Ecto neural progenitor cell (in vitro differentiated cells): ENCODE measurements at places on chromosomes 7 and 10.

DNA sequence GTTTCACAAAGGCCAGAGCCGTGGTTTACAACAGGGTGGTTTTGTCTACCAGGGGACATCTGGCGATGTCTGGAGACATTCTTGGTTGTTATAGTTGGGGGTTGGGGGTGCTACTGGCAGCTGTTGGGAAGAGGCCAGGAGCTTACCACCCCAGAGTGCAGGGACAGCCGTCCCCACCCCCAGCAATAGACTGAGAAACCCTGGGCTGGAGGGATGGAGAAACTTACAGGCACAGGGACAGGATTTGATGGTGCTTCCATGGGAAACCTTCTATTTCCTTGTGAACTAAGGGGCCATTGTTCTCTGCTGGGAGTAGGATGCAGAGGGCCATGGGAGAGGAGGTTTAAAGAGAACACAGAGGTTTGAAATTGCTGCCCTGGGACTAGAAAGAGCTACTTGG, 10.9 kb downstream of the ADCK2 start:
- no peak for DNase-seq

GRCh38 chr7:6268907-6269306, 3.5 kb downstream of the CYTH3 start:
- no peak for DNase-seq

GRCh38 chr7:131288450-131288849, 39.2 kb upstream of the MKLN1 start:
- DNase-seq = no peak

- no peak for DNase-seq
These were observed 472.8 kb downstream of the PAXIP1 start for GRCh38 chr7:154530136-154530535.

DNA sequence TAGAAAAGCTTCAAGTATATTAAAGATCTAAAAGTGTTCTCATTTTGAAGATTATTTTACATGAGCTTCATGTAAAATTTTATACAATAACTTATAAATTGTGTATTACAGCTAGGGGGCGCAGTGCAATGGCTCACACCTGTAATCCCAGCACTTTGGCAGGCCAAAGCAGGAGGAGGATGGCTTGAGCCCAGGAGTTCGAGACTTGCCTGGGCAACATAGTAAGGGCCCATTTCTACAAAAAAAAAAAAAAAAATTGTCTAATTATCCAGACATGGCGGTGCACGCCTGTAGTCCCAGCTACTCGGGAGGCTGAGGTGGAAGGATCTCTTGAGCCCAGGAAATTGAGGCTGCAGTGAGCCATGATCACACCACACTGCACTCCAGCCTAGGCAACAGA, 16.6 kb downstream of the ACBD5 start:
- DNase-seq = no peak

GRCh38 chr10:98407017-98407743, 7.8 kb downstream of the PYROXD2 start:
- DNase-seq = no peak

GRCh38 chr7:96182424-96183158, 139.3 kb downstream of the SLC25A13 start:
- DNase-seq = no peak

GRCh38 chr10:33871061-33871956, 536.8 kb upstream of the NRP1 start:
- DNase-seq = no peak

DNA sequence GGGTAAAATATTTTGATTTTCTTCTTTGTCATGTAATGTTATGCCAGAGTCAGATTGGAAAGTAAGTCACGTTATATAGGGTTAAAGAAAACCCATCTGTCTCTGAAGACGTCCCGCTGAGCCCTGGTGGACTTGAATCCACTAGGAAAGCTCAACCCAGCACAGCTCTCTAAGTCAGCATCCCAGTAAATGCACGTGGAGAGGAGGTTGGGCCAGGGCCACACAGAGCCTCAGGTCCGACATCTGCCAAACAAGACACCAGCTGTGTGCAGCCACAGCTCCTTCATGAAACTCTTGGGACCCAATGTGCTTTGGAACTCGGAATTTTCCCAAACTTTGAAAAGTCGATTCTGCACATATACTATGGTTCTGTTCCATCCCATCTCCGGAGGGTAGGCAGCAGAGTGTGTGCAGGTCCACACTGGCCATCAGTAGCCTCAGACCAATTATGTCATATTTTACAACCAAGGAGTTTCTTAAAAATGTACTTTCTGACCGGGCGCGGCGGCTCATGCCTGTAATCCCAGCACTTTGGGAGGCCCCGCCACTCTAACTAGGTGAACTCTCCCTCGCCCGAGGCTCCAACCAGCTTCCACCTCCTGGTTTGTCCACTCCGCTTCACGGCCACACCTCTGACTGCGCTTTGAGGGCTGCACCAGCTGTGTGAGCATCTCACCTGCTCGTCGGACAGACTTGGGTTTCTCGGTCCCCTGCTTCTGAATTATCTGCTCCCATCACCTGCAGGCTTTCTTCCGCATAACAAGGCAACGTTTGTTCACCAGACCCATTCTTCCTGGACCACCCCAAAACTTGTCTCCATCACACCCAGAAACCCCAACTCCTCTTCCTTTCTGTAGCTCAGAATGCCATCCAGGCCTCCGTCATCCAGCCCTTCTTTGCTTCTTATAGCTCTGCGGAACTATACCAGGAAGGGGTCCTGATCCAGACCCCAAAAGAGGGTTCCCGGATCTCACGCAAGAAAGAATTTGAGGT, 29.7 kb upstream of the DNAJB6 start:
- no peak for DNase-seq

DNA sequence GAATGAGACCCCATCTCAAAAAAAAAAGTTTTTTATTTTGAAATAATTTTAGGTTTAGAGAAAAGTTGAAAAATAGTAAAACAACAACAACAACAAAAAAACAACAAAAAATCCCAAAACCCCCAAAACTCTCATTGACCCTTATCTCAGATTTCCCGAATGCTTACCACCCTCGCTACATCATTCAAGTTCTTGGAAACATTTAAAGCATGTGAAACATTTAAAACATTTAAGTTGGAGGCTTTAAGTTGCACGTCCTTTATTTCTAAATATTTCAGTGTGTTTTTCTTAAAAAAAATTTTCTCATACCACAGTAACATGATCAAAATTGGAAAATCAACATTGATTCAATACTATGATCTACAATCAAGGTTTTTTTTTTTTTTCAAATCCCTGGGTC, 382 bp upstream of the ARMS2 start:
- DNase-seq = no peak

DNA sequence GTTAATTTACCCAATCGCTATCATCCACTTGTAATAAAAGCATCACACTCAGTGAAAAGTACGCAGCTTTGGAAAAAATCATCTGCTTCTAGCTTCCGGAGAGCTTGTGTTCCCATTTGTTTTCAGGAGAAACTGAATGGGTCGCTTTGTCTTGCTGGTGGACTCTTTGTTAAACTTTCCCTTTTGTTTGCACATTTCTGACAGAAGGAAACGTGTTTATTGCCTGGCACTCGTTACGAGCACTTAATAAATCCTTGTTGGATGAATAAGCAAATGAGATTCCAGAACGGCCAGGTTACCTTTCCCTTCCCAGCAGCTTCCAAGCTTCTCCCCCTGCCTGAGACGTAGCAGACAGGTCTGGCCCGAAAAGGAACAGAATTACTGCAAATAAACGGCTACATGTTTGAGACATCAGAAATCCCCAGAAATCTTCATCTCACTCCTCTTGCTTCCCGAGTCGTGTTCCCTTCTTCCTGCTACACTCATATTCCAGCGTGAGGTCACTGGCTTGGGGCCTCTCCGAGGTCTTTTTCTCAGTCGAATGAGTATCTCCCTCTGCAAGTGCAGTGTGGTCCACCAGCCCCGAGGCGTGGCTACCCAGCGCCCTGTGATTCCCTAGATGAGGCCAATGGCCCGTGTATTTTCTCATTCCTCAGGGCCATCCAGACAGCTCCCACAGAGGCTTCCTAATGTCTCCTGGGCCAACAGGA, 167.2 kb downstream of the FRMD4A start:
- no peak for DNase-seq

DNA sequence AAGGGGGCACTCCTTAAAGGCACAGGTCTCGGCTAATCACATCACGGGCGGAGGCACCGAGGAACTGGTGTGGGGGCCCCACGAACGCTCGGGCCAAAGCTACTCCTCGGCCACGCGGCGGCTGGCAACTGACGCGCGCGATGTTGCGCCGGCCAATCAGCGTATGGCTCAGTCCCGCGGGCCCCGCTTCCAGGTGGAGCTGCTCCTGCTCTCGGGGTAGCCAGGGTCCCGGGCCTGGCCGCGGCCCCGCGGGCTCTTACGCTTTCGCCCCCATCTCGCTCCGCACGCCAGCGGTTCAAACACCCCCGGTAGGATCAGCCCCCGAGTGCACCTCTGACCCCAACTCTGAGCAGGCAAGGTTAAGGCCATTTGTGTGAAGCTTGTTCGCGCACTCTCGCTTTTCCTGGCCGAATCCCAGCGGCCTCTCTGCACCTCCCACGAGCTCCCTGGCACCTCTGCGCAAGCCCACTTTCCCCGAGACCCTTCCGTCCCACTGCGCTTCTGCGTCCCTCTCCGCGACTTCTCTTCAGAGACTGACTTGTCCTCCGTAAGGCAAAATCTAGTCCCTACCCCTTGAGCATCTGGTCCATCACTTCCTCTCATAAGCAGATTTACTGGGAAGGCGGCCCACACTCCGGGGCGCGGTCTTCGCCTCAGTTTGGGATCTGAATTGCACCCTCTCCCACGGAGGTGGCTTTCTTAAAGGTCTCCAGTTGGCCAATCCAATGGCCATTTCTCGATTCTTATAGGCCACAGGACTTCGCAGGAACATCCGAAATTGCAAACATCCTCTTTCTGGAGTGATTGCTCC, 200.9 kb upstream of the TBX20 start:
- DNase-seq = no peak

- no peak for DNase-seq
These were observed 108.9 kb downstream of the RNLS start for GRCh38 chr10:88473989-88474883.
